ENCODE measurements at places on chromosomes 5 and 9. TPM values are rescaled to one million over a fixed set of nuclear protein-coding genes. Genes with fewer than 3 reads are reported as not detected.

GRCh38 chr9:130030651-130031127 is 12.3 kb downstream of the FNBP1 start:
- DNase-seq: no peak

Gene CDC20B
- total RNA-seq: 0.75 TPM

Gene ADGRV1
- total RNA-seq: 0.18 TPM

DNA sequence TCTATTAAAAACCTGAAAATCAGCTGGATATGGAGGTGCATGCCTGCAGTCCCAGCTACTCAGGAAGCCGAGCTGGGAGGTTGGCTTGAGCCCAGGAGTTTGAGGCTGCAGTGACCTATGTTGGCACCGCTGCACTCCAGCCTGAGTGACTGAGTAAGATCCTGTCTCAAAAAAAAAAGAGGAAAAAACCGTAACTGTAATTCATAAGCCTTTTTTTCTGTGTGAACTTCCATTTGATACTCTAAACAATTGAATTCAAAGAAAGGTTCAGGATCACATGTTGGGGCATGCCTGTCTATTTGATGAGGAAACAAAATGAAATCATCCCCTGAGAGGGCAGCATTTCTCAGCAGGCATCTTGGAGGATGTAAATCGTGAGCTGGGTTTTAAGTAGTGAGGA is 38.8 kb downstream of the ITGA2 start:
- no peak for DNase-seq

Gene PCYOX1L
- total RNA-seq: 32.1 TPM

GRCh38 chr5:35938568-35939227 is at the start of gene CAPSL:
CAPSL (minus strand) TSS chr5:35938622; CDS start chr5:35921120, 17,502 bp downstream.
- no peak for DNase-seq

DNA sequence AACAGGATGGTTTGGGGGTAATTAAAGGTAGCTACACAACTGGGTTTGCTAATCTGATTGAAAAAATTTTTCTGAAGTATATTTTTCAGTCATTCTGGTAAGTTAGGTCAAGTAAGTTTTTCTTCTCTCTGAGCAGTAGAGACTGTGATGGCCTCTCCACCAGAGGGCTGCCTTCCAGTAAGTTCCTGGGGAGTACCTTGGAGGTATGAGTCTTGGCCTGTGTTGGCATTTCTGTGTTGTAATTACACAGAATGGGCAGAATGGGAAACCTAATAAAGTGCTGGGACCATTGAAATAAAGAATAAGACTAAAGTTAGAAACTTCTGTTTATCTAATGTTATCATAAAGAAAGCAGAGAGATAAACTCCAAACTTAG is 430.8 kb downstream of the ARHGEF28 start:
- no peak for DNase-seq

- DNase-seq: no peak
Measured at GRCh38 chr5:56307714-56308333, 74.7 kb upstream of the ANKRD55 start.

Measured in activated CD8-positive, alpha-beta memory T cell treated with anti-CD3 and anti-CD28 coated beads, Interleukin-2, amount 10 ng/mL, durations not matched to agents 7 days and 5 days (primary cell).